Breast epithelium (tissue), 4 donors: ENCODE measurements at places on chromosomes 2 and 18. TPM values are rescaled to one million over a fixed set of nuclear protein-coding genes. Genes with fewer than 3 reads are reported as not detected.

DNA sequence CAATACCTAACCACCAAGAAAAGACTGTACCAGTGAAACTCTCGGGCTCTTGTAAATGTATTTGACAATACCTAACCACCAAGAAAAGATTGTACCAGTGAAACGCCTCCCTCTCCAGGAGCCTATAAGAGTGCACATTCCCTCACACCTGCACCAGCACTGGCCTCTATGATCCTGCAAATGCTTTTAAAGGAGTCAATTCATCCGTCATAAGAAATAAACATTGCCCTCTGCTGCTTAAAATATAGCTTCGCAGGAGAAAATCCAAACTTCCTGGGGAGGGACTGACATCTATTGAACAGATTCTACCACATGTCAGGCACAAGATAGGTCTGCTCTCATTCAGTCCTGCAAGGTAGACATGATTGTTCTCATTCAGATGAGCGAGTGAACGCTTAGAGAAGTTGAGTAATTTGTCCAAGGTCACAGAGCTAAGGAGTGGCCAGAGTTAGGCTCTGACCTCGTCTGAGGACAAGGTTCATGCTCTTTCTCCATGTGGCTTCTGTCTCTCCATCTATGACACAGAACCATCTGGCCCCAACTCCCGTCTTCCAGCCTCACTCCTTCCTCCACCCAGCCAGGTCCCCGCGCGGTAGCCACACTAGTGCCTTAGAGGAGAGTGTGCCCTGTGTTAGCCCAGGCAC lies 38.7 kb downstream of the MCFD2 start:
- DNase-seq = no peak

DNA sequence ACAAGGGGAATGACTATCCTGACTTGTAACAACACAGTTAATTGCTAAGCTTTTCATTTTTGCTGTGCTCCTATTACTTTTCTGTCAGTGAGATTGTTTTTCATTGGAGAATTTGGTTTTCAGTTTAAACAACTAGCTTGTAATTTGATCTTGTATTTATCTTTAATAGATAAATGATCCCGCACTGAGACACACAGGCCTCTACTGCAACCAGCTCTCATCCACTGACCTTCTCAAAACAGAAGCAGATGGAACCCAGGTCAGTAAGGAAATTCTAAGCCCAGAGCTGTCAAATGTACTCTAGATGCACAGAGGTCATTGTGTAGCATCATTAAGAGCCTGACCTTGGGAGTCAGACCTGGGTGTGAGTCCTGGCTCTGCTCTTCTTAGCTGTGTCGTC lies 30.7 kb downstream of the PTRHD1 start:
- no peak for DNase-seq

GRCh38 chr2:50591642-50592041 lies 440.3 kb downstream of the NRXN1 start:
- no peak for DNase-seq

GRCh38 chr2:73759285-73759764 lies 20.6 kb downstream of the DUSP11 start:
- DNase-seq = no peak

- no peak for DNase-seq
These were observed 39.7 kb downstream of the PID1 start for GRCh38 chr2:229231328-229231868.

GRCh38 chr2:196144513-196145126 lies 26.8 kb downstream of the STK17B start:
- no peak for DNase-seq

DNA sequence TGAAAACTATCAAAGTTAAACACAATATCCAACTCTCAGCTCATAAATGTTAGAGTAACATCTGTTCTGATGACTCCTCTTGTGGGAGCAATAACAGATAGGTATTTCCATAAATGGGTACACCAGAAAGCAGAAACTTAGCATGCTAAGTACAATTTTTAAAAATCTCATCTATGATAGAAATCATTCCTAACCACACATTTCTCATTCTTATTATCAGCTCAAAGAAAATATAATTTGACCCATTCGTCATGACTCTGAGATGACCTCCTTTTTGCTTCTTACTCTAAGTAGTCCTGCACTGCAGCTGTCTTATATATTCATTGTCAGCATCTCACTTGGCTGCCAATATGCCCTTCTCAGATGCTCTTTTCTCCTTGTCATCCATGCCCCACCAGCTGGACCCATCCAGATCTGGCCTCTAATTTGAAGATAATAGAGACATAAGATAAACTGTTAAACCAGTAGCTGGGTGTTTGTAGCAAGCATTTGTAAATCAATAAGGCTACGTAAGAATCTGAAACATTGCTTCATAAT lies 298.3 kb downstream of the KCNS3 start:
- DNase-seq = no peak

DNA sequence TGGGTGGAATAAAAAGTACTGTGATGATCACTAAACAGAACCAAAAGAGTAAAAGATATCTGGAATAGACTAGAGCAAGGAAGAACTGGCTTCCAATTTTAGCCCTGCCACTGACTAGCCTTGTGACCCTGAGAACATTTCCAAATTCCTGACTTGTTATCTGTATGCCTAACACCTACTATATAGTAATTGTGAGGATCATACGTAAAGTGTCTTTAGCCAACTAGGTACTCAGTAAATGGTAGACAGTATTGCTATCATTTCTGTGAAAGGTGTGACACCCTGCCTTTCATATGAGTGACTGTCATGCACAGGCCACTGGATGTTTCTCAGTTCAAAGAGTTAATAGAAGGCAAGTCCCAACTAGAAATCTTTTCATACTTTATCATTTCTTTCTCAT lies 29.8 kb downstream of the CYTIP start:
- no peak for DNase-seq

GRCh38 chr2:32357318-32358110 lies 691 bp downstream of the BIRC6 start:
- peak; percentile 32 for DNase-seq

GRCh38 chr2:95344656-95345055 lies 47.5 kb downstream of the KCNIP3 start:
- DNase-seq = no peak

DNA sequence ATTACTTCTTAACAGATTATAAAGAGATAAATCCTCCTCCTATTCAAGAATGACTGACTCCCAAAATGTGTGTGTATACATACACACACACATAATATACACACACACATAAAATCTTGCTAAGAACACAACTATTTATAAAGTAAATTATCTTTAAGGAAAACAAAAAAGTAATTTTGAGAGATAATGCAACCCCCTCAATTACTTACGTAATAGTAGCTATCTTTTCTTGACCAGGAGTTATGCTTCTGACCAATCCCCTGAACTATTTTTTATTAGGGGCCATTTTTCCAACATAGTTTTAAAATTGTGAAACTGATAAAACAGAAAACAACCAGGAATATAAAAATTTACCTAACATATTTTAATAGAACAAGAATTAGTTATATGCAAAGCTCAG lies 113.0 kb upstream of the CHRNA1 start:
- DNase-seq = no peak

DNA sequence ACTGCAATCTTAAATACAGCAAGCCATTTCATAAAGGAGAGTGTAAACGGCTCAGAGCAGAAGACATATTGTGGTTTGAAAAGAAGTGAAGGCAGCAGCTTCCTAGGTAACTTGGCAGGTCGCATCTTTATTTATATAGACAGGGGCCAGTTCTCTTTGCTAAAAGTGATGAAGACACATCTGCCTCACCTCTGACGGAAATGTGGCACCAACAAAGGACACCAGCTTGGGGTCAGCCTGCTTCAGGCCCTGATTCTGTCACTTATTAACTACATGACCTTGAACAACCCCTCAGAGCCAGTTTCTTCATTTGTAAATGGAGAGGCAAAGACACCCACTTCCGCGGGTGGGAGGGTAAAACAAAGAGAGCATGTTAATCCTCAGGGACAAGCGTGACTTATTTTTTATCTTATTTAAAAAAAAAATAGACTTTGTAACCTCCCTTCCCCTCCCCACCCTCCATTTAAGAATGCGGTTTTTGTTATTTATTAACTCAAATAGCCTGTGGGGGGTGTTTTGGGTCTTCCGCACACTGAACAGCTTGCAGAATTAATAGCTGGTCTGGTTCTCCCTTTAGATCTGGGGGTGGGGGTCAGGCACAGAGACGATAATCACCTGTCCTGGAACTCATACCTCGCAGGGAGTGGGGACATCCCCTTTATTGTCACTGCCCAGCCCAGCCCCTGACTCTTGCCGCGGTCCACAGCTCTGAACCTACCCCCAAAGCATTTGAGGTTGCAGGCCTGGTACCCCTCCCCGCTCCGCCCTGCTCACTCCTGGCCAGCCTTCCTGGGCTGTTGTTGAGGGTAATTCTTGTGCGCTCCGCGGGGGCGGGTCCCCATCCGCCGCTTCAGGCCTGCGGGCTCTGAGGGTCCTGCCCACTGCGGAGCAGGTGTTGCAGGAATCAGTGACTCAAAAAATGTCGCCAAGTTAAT lies 64.2 kb upstream of the TMEM17 start:
- no peak for DNase-seq

DNA sequence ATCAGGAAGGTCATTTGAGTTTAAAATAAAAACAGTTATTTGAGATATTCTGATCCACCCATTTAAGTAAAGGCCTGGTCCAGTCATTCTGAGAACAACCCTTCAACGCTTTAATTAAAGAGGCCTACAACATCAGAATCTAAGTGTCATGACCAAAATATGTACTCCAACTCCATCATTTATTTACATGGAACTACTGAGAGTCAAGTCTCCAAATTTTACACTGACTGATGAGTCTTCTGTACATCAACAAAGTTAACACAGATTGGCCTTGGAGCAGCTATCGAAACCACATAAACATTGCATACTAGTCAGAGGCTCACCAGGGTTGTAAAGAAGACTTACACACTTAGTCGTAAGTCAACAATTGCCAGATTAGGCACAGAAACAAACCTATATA lies 37.1 kb downstream of the PIEZO2 start:
- no peak for DNase-seq

DNA sequence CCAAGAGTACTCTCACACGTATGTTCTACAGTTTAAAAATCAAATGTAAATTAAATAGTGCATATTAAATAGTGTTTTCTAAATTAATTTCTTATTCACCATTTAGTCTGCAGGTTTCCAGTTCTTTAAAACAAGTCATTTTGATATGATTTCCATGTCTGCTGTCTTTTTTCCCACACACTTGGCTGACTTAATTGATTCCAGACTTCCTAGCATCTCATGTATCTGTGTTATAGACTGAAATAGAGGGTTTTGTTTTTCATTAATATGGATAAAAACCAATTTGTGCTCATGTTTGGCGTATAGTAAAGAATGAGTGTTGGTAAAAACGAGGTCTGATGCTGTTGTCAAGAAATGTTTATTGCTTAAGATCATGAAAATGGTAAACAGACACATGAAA lies 104.3 kb downstream of the SRBD1 start:
- no peak for DNase-seq

DNA sequence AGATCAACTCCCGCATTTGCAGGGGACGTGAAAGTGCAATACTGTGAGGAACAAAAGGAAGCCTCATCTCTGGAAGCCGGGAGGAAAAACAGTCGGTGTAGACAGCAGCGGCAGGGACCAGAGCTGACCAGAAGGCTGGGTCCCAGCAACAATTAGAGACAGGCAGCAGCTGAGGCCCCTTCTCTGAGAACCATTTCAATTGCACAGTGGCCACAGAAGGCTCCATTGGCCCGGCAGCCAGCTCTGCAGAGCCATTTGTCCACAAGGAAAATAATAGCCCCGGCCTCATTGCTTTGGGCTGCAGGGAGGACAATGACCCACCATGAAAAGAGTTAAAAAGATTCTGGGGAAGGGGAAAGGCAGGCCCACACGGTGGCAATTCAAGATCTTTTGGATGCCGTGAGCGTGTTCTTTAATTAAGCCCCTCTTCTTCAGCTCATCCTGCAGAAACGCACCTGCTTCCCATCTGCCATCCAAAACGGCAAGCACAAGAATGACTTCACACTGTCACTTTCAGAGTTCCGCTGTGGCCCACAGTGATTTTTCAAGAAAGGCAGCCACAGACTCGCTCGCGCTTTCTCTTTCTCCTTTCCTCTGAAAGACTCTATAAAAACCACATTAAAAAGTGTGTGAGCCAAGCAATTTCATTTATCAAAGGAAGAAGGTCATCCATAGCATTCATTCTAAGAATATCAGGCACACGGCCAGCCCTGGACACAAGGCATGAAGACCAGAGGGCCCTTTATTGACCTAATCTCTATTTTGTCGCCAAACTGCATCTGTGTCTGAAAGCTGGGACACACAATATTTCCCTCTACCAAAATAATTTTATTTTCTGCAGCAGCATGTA lies 293.6 kb downstream of the SOX11 start:
- no peak for DNase-seq

- DNase-seq = no peak
These were observed 40.5 kb downstream of the CAVIN2 start for GRCh38 chr2:191806396-191806795.

DNA sequence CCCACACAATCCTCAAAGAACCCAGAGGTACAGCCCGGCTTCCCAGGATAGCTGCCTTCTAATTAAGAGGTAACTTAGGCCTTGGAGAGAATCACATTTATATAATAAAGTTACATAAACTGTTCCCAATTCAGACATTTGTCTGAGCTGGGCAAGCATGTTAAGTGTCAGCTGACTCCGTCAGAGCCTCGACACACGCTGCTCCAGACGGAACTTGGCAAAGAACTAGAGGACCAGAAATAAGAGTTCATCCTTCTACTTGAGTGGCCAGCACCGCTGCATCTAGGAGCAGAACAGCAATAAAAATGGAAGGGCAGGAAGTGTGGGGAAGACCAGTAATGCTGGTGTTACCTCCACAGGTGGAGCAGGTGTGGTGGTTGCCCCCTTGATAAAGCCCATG lies 80.5 kb downstream of the MYO5B start:
- no peak for DNase-seq

- DNase-seq = no peak
These were observed 942 bp upstream of the ZNF236 start for GRCh38 chr18:76821356-76821874.

DNA sequence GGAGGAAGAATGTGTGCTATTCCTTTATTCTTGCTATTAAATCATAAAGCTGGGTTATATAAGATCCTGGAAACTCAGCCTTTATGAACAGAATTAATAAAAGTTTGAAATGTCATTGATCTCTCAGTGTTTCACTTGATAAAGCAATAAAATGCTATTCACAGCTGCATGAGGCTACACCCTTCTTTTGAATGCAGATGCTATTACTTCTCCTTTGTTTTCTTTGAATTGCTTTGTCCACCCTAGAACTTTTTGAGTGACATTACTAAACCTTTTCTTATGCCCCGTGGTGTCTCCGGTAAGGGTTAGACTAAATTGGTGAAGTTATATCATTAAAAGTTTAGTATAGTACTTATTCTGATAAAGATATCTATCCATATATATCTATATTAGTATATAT lies 18.9 kb downstream of the SERPINB5 start:
- DNase-seq = no peak

- DNase-seq = no peak
These were observed 31.9 kb upstream of the FOSL2 start for GRCh38 chr2:28360718-28361293.

HOXD10 gene
- not detected for total RNA-seq

MLPH gene
- 242 TPM for total RNA-seq

FBXO15 gene
- 0.64 TPM for total RNA-seq

TRIM43 gene
- total RNA-seq = not detected

ZAP70 gene
- 7.3 TPM for total RNA-seq

LYG2 gene
- total RNA-seq = not detected
